Stimulated activated CD8-positive, alpha-beta memory T cell treated with anti-CD3 and anti-CD28 coated beads, Interleukin-7, amount 100 ng/mL, for 1 hour (primary cell): ENCODE measurements at places on chromosomes 5 and 9.

GRCh38 chr9:123960965-123961364 lies 31.0 kb upstream of the DENND1A start:
- DNase-seq = no peak

GRCh38 chr5:152556784-152557183 lies 151.7 kb upstream of the NMUR2 start:
- no peak for DNase-seq

- peak; percentile 77 for DNase-seq
Observed at GRCh38 chr9:125261501-125262293, at the start of gene GAPVD1. Gene GAPVD1 (plus strand): TSS chr9:125261826. CDS start chr9:125298922, 37,096 bp downstream.

DNA sequence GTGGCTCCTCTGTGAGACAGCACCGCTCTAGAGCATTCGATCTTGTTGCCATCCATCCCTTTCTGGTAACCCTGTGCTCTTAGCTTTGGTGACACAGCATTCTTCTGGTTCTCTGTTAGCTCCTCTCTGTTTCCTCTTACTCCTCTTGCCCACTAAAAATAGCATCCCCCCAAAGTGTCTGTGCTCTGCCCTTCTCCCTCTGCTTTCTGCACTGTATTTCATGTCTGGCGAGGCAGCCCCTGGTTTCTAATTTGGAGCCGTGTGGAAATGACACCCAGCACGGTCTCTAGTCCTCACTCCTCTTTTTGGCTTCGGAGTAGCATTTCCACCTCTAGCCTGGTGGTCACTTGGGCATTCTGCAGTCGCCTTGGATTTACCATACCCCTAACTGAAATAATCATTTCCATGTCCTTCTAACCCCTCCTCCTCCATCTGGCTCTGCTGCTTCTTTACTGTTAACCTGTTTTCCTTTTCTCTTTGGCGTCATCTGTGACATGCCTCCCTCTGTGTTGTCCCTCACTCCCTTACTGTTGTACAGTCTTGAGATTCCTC lies 23.8 kb downstream of the NPR3 start:
- no peak for DNase-seq

DNA sequence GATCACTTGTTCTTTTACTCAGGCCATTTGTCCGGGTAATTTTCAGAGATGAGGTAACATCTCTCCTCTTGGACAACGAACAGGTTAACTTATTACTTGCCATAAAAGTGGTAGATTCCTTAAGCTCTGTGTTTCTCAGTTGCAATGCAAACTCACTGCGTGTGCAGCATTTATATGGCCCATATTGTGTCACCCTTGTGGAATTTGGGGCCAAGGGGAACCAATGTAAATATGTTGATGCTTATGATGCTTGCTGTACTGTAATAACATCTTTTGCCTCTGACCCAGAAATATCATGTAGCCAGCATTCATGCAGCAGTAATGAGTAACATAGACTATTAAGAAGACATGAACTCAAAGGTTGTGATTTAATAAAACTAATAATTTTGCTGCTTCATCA lies 175.8 kb downstream of the ADAMTS6 start:
- DNase-seq = no peak

DNA sequence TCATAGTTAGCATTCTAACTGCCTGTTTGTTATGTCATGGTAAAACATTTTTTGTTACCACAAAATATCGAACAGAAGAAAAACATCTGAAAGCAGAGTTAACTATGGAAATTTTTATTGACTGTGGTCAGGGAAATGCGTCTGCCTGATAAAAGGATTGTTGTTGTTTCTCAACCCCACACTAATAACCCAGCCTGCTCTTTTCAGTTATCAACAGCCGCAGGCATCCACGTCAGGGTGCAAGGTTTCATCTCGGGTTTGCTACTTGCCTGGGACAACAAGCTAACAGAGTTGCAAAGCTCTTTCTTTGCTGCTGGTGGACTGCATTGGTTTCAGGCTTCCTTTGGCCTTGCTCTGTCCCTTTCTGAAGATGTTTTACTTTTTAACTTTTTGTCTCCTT lies 969.2 kb downstream of the CDH18 start:
- DNase-seq = no peak

- DNase-seq = no peak
Observed at GRCh38 chr9:15295761-15296405, 11.1 kb downstream of the TTC39B start.

GRCh38 chr5:179827680-179828079 lies 7.0 kb downstream of the SQSTM1 start:
- DNase-seq = no peak

DNA sequence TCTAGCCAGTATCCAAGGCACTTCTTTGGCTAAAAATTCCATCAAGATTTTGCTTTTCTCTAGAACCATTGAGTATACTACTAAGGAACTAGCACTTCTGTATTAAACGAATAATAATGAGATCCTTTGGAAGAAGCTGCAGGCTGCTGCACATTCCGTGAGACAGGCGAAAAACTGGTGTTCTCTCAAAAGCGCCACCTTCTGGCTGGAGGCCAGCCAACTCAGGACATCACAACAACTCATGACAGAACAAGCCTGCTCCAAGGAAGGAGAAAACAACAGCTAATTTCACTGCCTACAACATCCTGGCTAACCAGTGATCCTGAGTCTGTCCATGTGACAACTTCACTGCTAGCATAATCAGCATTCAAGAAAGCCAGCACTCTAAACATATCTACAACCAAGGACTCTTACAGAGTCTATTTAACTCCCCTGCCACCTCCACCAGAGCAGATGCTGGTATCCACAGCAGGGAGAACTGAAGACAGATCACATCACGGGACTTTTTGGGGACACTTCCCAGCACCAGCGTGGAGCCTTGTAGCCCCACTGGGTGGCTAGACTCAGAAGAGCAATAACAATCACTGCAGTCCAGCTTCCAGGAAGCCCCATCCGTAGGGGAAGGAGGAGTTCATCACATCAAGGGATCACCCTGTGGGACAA lies 150.5 kb downstream of the YTHDC2 start:
- no peak for DNase-seq

DNA sequence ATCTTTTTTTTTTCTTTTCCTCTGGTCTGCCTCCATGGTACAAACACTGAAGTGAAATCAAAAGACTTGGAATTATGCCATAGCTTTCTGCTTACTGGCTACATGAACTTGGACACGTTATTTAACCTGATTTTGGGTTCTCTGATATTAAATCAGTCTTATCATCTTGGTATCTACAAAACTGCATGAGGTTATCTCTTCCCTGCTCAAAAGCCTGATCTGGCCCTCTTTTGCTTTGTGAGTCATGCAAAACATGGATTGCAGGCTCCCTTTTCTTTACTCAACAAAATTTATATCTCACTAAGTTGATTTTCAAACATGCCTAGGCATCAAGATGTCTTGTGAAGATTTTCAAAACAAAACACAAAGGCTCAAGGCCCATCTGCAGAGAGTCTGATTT lies 45.9 kb upstream of the FST start:
- DNase-seq = no peak

DNA sequence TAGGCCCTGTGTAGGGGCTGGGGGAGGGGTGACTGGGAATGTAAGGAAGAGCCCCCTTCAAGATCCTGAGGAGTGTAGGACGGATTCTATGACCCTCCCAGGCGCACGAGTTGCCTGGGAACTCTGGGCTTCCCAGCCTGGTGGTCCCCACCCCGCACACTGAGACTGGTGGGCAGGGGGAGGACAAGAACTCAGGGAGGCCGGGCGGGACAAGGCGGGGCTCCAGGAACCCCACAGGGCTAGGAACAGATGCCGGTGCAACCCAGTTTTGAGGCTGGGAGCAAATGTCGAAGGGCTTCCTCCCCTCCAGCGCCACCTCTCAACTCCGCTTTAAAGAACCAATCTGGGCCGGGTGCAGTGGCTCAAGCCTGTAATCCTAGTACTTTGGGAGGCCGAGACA lies 1.3 kb upstream of the VDAC1 start:
- no peak for DNase-seq

GRCh38 chr5:127358740-127359139 lies 68.1 kb downstream of the MEGF10 start:
- no peak for DNase-seq

DNA sequence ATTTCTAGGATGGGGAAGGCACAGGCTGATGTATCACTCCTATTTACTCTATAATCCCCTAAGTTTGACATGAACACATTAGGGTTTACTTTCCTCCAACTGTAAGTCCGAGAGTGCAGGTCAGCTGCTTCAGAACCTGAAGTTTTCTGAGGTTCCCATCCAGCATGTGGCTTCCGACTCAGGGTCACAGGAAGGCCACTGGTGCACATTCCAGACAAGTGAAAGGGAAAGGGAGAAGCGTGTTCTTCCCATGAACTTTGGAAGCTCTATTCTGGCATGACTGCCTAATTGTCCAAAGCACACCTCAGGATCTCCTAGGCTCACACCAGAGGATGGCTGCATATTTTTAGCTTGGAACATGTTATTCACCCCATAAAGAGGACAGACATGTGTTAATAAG lies 602.6 kb downstream of the SEMA5A start:
- no peak for DNase-seq

- no peak for DNase-seq
Observed at GRCh38 chr5:175343308-175343707, 100.7 kb downstream of the DRD1 start.

DNA sequence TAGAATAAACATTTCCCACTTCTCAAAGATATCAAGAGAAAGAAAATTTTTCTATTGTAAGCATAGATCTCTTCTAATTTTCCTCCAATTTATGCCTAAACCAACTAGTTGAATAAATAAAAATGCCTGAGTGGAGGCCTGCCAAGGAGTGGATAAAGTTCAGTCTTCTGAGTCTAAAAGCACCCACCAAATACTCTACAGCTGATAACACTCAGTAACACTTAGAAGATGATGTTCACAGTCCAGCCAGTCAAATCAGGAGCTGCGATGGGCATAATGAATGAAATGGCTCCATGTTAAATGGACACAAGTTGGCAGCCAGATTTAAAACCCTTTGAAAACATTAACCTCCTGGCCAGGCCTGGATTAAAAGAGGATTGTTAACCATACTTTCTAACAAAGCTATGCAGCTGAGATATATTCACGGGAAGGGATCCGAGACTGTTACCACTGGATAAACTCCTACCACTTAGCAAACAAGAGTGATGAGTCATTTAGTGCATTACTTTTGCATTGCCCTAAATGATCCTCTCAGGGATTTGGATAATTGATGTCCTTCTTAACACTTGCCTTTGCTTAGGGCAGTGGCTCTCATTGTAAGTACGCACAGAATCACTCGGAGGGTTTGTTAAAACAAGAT lies 63.7 kb upstream of the CCDC112 start:
- DNase-seq = no peak

- DNase-seq = no peak
Observed at GRCh38 chr5:36059571-36060419, 6.9 kb downstream of the UGT3A2 start.

DNA sequence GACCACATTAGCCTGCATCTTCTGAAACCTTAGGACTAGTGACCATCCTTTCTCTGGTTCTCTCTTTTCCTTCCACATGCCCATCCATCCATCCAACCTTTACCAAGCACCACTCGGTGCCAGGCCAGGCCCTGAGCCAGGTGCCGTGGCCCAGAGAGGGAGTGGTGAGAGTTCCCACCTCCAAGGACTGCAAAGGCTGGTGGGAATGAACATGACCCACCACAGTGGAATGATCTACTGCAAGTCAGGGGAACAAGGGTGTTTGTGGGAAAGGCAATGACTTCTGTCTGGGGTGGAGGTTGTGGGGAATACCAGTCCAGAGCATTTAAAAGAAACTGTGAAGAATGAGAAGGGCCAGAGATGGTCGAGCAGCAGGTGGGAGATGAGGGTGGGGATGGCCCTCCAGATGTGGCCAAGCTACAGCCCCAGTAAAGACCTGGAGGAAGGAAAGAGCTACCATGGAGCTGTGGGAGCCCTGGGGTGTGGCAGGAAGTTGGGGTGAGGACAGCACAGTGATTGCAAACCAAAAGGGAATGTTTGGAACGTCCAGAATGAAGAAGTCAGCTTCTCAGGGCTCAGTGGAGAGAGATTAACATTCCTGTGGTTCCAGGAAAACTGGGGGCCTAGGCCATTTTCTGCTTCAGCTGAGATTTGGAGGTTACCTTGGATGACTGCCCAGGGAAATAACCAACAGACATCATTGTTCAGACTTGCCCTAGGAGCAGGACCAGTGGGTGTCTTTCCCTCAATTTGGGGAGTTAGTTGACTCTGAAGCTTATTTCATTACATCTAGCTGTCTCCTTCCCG lies 30.7 kb upstream of the CORO2A start:
- DNase-seq = no peak

DNA sequence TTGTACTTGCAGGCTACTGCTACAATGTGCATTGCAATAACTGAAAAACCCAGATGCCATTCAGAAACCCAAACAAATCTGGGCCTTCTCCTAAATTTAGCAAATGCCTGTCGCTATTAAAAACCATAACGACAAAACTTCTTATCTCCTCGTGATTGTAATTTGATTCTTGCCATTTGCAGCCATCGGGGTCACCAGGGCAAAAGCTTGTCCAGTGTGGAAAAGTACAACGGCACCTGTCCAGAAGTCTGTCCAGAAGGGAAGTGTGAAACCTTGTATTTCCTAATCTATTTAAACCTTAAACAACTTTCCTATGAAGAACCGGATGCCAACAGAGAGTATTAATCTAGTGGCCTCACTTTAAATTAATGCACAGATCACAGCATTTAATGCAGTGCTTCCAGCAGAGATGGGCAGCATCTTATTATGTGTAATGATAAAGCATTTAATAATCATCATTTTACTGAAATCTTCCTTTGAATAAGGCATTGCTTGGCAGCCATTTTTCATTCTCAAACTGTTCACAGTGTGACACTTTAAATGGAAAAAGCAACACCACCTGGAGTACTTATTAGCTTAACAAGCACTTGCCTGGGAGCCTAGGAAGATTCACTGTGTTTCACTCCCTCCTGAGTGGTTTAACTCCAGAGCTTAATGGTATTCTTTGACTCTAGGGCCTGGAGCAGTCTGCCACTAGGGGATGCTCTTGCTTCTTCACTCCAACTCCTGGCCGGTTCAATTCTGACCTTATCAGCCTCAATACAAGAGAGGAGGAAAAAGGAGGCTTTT lies 4.9 kb upstream of the C7 start:
- DNase-seq = no peak

DNA sequence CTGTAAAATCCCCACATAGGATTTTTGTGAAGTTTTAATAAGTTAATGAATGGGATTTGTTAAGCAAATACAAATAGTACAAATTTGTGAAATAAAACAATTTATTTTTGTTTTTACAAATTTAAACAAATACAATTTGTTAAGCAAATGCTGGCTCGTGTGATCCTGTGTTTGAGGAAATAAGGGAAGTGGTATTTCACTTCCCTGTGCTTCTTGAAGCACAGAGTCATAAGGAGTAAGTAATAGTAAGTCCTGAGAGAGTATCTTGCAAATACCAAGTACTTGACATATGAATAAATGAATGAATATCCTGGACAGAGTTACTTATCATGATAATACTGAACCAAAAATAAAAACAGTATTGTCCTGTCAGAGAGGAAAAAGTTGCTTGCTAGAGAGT lies 9.1 kb downstream of the SMIM3 start:
- DNase-seq = no peak

GRCh38 chr9:123445981-123446610 lies 90.1 kb downstream of the CRB2 start:
- no peak for DNase-seq

DNA sequence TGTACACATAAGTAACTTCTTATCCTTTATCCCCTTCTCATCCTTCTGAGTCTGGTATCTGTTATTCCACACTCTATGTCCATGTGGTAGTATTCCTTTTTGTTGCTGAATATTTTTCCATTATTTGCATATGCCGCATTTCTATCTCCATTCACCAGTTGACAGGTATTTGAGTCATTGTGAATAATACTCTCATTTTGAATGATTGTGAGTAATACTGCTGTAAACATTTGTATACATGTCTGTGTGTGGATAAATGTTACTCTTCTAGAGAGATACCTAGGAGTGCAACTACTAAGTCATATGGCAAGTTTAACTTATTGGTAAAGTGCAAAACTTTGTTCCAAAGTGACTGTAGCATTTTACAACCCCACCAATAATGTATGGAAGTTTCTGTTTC lies 15.6 kb downstream of the RIC1 start:
- no peak for DNase-seq
